ENCODE measurements at places on chromosomes 1 and 21.

- DNase-seq = no peak
These were observed 1120.3 kb downstream of the BRINP3 start for GRCh38 chr1:189357317-189357716.

- DNase-seq = no peak
These were observed 60.2 kb upstream of the ARHGEF16 start for GRCh38 chr1:3393987-3394920.

- DNase-seq = no peak
These were observed 172.7 kb downstream of the NPHP4 start for GRCh38 chr1:5819391-5820025.

GRCh38 chr1:230005040-230005439, 62.0 kb upstream of the GALNT2 start:
- no peak for DNase-seq

DNA sequence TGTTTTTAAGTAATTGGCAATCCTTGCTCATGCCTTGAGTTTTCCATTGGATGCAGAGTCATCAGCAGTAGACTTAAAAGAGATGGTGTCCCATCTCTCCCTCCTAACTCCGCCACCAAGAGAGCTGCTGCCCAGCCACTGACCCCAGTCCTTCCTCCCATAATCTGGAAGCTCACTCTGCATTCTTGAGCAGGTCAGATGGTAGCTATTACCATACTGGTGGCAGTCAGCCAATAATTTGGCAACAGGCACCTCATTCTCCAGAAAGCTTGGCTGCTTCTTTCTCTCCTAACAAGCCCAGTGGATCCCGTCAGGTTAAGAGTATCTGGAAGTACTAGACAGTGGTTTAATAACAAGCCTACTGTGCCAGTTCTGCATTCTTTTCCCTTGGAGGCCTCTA, 272.1 kb downstream of the ZNF648 start:
- DNase-seq = no peak

DNA sequence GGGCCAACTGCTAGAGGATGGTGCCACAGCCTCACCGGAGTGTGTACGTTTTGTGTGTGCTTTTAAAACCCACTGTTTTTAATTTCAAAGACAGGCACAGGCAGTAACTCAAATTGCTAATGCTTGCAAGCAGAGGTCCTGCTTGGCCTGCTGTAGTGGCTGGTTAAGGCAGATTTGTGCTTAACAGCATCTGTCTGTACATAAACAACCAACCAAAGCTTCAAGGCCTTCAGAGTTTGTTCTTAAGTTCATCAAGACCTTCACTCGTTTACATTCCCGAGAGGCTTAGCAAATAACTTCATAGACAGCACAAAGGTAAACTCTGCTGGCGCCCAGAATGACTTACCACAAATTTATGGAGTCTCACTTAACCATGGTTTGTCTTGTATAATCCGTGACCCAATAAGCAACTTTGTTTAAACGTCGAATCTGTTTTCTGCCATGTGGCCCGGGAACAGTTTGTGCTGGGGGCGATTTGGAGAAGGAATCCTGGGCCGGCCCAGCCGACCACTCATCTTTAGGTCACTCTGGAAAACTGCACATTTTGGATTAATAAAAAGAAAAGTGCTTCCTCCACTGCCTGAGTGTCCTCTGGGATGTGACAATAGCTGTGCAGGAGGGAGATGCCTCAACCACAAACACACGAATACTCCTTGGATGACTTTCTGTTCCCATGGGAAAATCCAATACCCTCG, 58.1 kb downstream of the CAPZB start:
- DNase-seq = no peak

GRCh38 chr1:30731806-30732276, 8.5 kb upstream of the MATN1 start:
- no peak for DNase-seq

DNA sequence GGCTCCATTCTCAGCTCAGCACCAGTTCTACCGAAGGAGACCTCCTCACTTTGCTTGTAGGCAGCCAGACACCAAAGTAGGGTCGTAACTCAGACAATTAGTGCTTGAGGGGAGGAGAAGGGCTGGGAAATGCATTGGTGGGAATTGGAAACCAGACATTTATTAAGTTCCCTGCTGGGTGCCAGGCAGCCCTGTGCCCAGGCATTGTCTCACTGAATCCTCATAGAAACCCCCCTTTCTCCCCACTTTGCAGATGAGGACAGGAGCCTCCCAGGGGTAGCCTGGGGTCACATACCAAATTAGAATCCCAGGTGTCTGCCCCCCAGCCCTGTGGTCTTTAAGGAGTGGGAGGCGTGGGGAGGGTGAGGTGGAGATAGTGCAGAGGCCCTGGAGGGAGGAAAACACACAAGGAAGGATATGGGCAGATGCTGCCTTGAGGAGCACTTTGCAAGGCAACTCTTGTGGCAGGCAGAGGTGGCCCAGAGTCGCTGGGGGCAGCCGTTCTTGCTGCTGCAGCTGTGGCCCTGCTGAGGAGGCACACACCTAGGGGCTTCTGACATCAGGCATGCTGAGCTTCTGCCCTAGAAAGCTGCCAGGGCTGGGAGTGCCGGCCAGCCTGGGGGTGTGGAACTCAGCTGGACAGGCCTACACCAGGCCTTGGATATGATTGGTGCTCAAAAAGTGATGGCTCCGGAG, 29.4 kb downstream of the CDK18 start:
- DNase-seq = no peak

DNA sequence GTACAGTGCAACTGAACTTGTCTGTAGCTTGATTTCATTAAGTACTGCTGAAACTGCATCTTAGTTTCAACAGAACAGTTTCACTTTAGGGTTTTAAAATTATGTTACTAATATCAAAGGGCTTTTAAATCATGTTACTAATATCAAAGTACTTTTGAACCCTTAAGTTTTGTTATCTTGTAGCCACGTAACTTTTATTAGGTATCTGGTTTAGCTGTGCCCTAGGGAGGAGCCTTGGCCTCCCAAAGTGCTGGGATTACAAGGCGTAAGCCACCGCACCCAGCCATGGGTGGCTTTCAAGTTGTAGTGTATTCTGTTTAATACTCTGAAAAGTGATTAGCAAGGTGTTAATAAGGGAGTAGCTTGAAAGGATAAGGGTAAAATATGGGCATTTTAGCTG, 2.0 kb downstream of the KDM4A start:
- DNase-seq = no peak

Data from SK-N-MC (cell line).